Stimulated activated CD4-positive, alpha-beta T cell treated with anti-CD3 and anti-CD28 coated beads, Interleukin-15, amount 100 ng/mL, for 24 hours (primary cell): ENCODE measurements at places on chromosomes 12 and 14.

GRCh38 chr12:29273178-29273843, 107.7 kb downstream of the ERGIC2 start:
- no peak for DNase-seq

- DNase-seq, result no peak
Measured at GRCh38 chr12:120703311-120703942, 6.8 kb upstream of the UNC119B start.

- DNase-seq, result no peak
Measured at GRCh38 chr12:127060933-127061332, 1206.0 kb upstream of the TMEM132C start.

- no peak for DNase-seq
Measured at GRCh38 chr12:2805143-2805520, 7.3 kb upstream of the ITFG2 start.

- no peak for DNase-seq
Measured at GRCh38 chr14:52703225-52703624, 3.8 kb upstream of the PSMC6 start.

GRCh38 chr12:52605542-52605941, 4.3 kb upstream of the KRT72 start:
- no peak for DNase-seq
